Heart right ventricle (tissue), 16 donors: ENCODE measurements at places on chromosomes 12 and 14. TPM values are rescaled to one million over a fixed set of nuclear protein-coding genes. Genes with fewer than 3 reads are reported as not detected.

Gene UBR7
- 21.1 TPM for total RNA-seq

Gene SLC8A3
- not detected for total RNA-seq

- no peaks in the 10 kb centered on the region for H3K27me3 ChIP-seq
- peaks cover 63% of the 10 kb centered on the region for H3K4me1 ChIP-seq
- no peak for DNase-seq
- no peak overlapping the region for H3K4me3 ChIP-seq
- no peak overlapping the region for H3K27ac ChIP-seq
Measured at GRCh38 chr14:61520576-61520975, 174.7 kb upstream of the HIF1A start.

DNA sequence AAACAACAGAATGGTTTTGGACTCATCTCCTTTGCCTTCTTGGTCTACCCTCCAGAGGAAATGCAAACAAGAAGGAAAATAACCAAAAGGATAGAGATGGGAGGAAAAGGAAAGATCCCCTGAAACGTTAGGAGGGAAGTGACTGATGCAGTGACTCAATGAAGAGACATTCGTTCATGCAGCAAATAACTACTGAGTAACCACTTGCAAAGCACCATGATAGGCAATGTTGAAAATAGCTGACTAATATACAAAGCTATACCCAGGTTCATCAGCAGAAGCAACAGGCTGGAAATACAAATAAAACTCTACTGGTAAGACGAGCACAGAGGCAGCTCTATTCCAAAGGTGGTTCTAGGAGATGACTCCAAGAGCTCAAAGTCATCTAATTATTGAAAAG, 41.8 kb downstream of the R3HDM2 start:
- H3K27ac ChIP-seq, result no peak overlapping the region
- H3K4me3 ChIP-seq, result no peak overlapping the region
- peaks cover 25% of the 10 kb centered on the region for H3K4me1 ChIP-seq

Gene SOCS2
- total RNA-seq, result 28.3 TPM

Gene AQP2
- total RNA-seq, result not detected

Gene HAL
- 0.35 TPM for total RNA-seq

DNA sequence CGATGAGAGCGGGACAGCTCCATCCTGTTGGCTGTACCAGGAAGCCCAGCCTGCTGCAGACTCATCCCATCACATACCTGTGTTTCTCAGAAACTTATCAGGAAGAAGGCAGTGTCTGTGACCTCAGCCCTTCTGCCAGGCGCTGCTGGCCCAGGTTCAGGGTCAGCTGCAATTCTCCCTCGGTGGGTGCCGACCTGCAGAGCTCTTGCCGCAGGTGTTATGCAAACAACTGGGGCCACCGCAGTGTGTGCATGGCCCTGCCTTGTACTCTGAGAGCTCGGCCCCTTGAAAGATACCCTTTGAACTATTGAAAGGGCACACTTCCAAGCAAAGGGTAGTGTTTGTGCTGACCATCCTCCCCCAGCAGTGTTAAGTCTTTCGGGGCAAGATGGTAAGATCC, 322.2 kb upstream of the DIO3 start:
- H3K27me3 ChIP-seq, result no peaks in the 10 kb centered on the region
- no peak overlapping the region for H3K27ac ChIP-seq
- H3K4me1 ChIP-seq, result no peaks in the 10 kb centered on the region
- H3K4me3 ChIP-seq, result no peak overlapping the region

GRCh38 chr12:40907115-40907527, 214.9 kb downstream of the CNTN1 start:
- H3K4me1 ChIP-seq, result no peaks in the 10 kb centered on the region
- no peaks in the 10 kb centered on the region for H3K27me3 ChIP-seq
- no peaks in the 10 kb centered on the region for H3K36me3 ChIP-seq

DNA sequence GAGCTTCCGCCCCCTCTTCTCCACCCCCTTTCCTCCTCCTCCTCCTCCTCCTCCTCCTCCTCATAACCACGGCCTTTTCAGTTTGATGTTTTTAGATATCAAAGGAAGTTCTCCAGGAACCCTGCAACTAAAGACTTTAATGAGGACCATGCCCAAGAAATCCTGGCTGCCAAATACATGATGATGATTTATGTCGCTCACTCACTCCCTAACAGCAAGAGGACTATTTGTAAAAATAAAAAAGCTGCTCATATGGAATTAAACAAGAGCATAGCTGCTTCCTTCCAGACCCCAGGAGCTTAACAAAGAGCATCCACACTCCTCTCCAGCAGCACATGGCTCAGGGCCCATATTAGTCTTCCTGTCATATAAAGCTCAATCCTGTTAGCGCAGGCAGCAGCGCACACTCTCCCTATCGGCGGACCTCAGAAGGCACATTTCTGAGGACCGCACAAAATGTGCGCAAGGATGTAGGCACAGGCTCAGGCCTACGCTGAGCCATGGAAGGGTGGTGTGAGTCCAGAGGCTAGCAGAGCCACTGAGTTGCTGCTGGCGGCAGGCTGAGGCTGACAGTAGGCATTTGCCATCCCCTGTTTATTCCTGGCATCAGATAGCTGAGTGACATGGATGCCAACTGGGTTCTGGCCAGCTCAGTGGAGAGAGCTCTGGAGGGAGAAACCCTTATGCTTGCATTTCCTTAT, 232.8 kb downstream of the MSRB3 start:
- no peaks in the 10 kb centered on the region for H3K36me3 ChIP-seq
- peak; percentile 56 for DNase-seq
- no peak overlapping the region for H3K27ac ChIP-seq
- H3K4me3 ChIP-seq, result no peak overlapping the region
- no peaks in the 10 kb centered on the region for H3K27me3 ChIP-seq
- peaks cover 12% of the 10 kb centered on the region for H3K4me1 ChIP-seq

DNA sequence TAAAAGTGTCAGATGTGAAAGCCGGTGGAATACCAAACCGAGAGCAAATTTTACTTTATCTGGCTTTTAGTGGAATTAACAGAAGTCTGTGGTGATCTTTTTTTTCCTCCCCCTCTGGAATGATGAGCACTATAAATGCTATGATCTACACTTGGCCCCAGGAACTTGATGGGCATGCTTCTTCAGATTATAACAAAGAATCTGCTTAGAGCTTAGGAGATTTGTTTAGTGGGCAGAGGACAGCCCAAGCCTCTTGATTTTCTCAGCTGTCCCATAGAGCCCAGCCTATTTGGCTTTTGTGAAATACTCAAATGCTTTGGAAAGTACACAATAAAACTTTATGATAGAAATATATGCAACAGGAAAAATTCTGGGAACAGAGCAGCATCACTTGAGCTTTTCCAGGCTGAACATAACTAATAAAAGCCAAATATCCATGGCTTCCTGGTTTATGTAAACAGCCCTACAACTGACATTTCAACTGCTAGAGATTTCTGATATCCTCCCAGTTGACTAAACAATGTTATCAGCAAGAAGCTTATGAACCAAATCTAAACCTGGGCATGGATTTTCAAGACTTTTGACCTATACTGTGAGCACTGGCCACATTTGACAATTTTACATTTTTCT, 149.6 kb downstream of the PLXNC1 start:
- no peaks in the 10 kb centered on the region for H3K27me3 ChIP-seq
- peaks cover 51% of the 10 kb centered on the region for H3K36me3 ChIP-seq
- no peak overlapping the region for H3K27ac ChIP-seq
- peaks cover 6% of the 10 kb centered on the region for H3K4me1 ChIP-seq
- no peak for DNase-seq
- H3K4me3 ChIP-seq, result no peak overlapping the region

GRCh38 chr14:78090864-78091263, 79.3 kb upstream of the NRXN3 start:
- no peak for DNase-seq
- no peaks in the 10 kb centered on the region for H3K27me3 ChIP-seq
- H3K36me3 ChIP-seq, result no peaks in the 10 kb centered on the region
- no peak overlapping the region for H3K27ac ChIP-seq
- H3K4me3 ChIP-seq, result no peak overlapping the region

Gene RTL1
- not detected for total RNA-seq

GRCh38 chr12:64494998-64495729, 43.2 kb downstream of the TBK1 start:
- peaks cover 54% of the 10 kb centered on the region for H3K36me3 ChIP-seq
- H3K27me3 ChIP-seq, result no peaks in the 10 kb centered on the region
- H3K4me1 ChIP-seq, result no peaks in the 10 kb centered on the region
- no peak for DNase-seq
- no peak overlapping the region for H3K27ac ChIP-seq

GRCh38 chr12:97274386-97274785, 188.2 kb upstream of the RMST start:
- H3K36me3 ChIP-seq, result no peaks in the 10 kb centered on the region
- no peak for DNase-seq
- H3K4me3 ChIP-seq, result no peak overlapping the region
- peaks cover 9% of the 10 kb centered on the region for H3K27me3 ChIP-seq

Gene SDR9C7
- total RNA-seq, result 0.28 TPM

- no peaks in the 10 kb centered on the region for H3K27me3 ChIP-seq
- DNase-seq, result no peak
- peak overlapping the region; percentile 20 for H3K27ac ChIP-seq
- peaks cover 16% of the 10 kb centered on the region for H3K4me1 ChIP-seq
- H3K4me3 ChIP-seq, result no peak overlapping the region
- H3K36me3 ChIP-seq, result peaks cover 41% of the 10 kb centered on the region
Measured at GRCh38 chr14:105447651-105448640, 26.7 kb upstream of the CRIP2 start.
